Stimulated activated CD8-positive, alpha-beta memory T cell treated with anti-CD3 and anti-CD28 coated beads, Interleukin-7, amount 100 ng/mL, for 1 hour (primary cell): ENCODE measurements at places on chromosomes 7 and 10.

DNA sequence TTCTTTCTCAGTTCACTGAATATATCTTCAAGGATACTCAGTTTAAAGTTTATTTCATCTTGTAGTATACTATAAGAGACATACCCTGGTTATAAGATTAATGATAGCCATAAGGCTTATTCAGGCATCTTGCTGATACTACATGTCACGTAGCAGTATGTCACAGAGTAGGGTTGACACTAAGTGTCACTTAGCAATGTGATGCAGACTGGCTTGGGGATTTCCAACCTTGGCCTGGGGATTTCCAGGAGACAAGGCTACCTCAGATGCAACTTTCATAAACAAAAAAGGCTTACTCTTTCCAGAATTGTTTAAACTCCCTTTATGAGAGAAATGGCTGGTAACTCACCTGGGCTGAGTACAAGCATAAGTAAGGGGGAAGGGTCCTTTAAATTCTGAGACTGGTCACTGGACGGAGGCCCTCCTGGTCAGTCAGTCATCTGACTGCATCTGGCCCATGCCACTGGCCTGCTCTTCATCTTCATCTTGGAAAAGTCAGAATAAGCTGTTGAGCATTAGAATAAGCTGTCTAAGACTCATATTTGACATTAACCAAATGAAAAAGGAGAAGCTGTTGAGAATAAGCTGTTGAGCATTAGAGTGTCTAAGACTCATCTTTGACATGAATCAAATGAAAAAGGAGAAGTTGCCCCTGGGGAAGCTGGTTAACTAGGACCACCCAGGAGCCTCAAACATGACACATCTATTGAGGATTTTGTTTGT, 9.5 kb downstream of the SLC13A1 start:
- DNase-seq = no peak

GRCh38 chr10:88157981-88158465, 294.6 kb downstream of the PTEN start:
- no peak for DNase-seq

DNA sequence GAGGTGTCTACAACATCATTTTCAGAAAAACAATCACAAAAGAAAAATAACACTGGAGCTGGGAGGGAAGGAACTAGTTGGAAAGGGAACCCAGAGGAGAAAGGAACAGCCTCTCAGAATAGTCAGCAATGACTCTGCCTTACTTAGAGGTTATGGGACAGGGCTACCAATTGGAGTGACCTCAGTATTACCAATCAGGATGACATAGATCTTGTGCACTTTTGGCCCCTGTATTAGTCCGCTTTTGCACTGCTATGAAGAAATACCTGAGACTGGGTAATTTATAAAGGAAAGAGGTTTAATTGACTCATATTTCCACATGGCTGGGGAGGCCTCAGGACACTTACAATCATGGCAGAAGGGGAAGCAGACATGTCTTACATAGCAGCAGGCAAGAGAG, 99.7 kb upstream of the SDK1 start:
- DNase-seq = no peak

GRCh38 chr7:82803411-82803810, 359.3 kb downstream of the PCLO start:
- no peak for DNase-seq

DNA sequence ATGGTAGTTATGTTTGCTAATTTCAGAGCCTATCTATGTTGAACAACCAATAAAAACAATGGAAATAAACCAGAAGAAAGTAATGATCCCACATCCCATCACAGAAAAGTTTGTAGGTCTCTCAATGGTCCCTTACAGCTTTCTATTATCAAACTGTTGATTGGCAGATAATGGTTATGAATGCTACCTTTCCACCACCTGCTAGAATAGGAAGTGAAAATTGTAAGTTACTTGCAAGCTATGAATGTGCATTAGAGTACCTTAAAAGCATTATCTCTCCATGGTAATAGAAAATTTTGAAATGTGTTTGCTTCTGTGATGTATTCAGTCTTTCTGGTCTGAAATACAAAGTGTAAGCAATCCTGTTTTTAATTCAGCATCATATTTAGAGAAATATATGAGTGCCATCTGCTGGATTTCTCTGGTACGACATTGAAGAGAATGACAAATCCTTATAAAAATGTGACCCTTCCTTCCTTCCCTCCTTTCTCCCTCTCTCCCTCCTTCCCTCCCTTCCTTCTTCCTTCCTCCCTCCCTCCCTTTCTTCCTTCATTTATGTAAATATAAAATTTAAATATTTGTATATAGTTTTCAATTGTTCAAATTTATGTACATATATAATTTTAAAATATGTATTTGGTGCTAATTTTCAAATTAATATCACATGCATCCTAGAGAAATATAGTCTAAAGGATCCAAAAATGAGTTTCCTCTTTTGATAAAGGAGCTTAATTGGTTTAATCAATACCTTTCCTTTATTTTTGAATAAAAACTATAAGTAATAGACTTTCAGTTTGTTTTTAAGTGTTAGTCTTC, 41.4 kb upstream of the PNLIPRP3 start:
- no peak for DNase-seq

GRCh38 chr10:72308320-72308987, 34.7 kb downstream of the DDIT4 start:
- no peak for DNase-seq

GRCh38 chr7:87507446-87507845, 32.0 kb upstream of the ABCB4 start:
- no peak for DNase-seq

GRCh38 chr10:63137306-63137705, 4.2 kb downstream of the NRBF2 start:
- DNase-seq = no peak

DNA sequence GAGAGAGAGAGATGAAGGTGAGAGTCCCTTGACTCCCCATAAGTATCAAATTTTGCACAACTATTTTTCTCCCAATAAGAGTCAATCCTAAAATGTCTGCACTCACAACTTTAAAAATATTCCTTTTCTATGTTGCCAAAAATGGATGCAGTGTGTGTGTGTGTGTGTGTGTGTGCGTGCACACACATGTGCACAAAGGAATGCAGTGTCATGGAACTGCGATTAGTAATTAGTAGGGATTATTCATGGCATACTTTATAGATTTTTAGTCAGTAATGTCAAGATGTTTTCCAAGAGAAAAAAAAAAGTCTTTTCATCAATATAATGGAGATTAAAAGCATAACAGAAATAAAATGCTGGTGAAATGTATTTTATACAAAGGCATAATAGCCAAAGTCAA, 179.1 kb upstream of the LRRTM3 start:
- DNase-seq = no peak
